ENCODE measurements at places on chromosomes 3 and 15. TPM values are rescaled to one million over a fixed set of nuclear protein-coding genes. Genes with fewer than 3 reads are reported as not detected.

NR2E3 gene
- total RNA-seq: not detected

THRB gene
- not detected for total RNA-seq

DNA sequence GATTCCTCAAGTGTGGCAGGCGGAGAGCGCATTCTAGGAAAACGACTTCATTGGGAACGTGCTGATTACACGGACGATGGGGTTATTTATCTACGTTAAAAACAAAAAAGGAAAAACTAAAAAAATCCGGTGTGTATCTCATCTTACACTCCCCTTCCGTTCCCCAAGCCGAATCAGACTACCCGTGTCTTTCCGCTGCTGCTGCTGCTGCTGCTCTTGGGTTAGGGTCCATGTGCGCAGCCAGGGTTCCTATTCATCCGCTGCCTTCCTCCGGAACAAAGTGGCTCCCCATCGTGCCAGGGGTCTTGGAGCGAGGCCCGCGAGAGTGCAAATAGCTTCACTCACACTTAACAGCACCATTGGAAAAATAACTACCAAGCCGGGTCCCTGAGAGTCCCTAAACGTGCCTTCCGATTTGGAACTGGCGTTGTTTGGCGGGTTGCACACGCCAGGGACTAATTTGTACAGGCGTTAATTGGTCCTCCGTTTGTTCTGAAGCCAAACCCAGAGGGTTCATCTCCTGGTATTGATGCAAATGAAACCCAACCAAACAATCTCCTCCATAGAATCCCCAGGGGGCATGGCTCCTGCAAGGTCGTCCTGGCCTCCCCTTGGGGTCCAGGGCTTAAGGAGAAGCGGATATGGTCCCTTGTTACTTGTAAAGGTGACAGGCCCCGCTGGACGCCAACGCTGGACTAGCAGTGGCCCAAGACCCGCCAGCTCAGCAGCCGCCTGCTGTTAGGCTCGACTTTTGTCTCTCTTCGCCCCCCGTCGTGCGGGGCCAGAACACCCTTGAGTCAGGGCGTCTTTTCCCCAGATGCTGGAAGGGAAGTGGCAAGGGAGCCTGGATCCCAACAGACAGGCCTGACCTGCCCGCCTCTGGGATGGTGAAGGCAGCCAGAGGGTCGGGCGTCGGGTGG lies 11.0 kb upstream of the ONECUT1 start:
- no peak for DNase-seq
- H3K4me1 ChIP-seq: peaks cover 54% of the 10 kb centered on the region
- no peaks in the 10 kb centered on the region for H3K36me3 ChIP-seq
- no peak overlapping the region for H3K4me3 ChIP-seq
- no peak overlapping the region for H3K27ac ChIP-seq
- H3K27me3 ChIP-seq: peaks cover 95% of the 10 kb centered on the region

TLR9 gene
- total RNA-seq: 0.08 TPM

- no peak overlapping the region for H3K27ac ChIP-seq
- DNase-seq: no peak
- no peak overlapping the region for H3K4me3 ChIP-seq
- no peaks in the 10 kb centered on the region for H3K36me3 ChIP-seq
- no peaks in the 10 kb centered on the region for H3K27me3 ChIP-seq
Observed at GRCh38 chr3:141305436-141305835, 62.9 kb upstream of the ZBTB38 start.

Data from CD4-positive, alpha-beta T cell (primary cell).